ENCODE measurements at places on chromosomes 3 and 15.

DNA sequence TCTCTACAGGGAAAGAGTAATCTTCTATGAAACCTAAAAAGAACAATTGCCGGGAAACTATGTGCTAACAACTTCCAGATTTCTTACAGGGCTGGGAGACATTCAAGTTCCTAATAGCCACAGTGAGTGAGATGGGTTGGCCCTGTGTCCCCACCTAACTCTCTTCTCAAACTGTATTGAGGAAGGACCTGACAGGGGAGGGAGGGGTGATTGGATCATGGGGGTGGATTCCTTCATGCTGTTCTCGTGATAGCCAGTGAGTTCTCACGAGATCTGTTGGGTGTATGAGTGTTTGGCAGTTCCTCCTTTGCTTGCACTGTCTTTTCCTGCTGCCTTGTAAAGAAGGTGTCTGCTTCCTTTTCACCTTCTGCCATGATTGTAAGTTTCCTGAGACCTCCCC, 958.7 kb downstream of the AGBL1 start:
- DNase-seq = no peak

DNA sequence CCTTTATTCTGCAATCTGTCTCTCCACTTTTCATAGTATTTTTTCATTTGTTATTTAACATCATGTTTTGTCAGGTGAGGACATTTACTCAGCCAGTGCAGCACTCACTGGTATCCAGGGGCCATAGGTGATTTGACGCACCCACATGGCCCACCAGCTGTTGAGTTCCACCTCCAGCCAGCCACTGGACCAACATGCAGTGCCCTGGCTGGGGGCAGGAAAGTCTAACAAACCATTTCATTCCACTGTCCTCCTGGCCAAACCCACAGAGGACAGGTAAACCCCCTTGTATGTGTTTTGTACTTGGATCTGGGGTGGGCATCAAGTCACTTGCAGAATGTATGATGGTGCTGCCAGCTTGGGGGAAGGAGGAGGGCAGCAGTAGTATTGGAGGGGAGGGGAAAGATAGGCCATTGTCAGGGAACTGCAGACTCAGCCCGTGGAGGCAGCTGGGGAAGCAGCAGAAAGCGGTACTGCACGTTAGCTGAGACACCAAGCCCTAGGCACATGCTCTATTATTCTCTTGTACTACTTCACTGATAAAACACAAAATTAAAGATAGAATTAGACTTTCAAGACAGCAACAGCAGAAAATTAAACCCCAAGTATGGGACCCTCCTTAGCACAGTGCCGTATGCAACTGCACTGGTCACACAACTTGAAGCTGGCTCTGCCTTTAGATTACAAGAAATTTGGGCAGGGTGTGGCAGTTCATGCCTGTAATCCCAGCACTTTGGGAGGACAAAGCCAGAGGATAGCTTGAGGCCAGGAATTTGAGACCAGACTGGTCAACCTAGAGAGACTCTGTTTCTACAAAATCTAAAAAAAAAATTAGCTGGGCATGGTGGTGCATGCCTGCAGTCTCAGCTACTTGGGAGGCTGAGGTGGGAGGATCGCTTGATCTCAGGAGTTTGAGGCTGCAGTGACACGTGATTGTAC, 15.4 kb upstream of the RPL24 start:
- no peak for DNase-seq

DNA sequence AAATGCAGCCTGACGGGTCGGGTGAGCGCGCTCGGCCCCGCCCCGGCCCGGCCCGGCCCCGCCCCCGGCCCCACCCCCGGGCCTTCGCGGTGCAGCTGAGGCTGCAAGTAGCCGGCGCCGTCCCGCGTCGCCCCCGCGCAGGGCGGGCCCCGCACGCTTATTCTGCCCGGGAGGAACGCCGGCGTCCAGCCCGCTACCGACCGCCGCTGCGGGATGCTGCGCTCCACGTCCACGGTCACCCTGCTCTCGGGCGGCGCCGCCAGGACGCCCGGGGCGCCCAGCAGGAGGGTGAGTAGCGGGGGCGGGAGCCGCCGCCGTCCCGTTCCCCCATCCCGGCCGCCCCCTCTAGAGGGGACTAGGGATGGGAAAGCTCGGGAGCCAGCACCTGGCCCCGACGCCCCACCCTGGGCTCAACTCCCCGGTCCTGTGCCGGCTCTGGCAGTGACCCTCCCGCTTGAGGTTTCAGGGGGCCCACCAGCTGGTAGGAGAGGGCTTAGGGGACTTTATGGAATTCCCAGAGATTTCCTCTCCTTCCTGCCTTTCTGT, at the start of gene MYZAP:
Gene MYZAP (plus strand): TSS at position 83 of the 546 bp plus-strand sequence. CDS start 131 bp downstream, at position 214.
- DNase-seq = peak; percentile 38

DNA sequence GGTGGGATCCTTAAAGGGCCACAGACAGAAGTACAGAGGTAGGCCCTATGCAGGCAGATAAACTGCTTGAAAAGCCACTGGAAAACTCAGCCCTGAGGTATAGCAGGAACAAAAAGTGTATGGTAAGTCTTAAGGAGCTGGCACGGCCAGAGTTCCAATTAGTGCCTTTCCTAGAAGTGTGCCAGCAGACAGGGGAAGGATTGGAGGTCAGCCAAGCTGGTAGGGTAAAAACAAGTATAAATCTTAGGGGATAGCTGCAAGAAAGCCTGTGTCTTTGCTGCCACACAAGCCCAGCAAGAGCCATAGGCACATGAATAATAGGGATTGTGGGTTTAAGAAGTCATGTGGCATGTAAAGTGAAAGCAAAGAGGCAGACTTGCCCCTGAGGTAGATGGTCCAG, 582.5 kb downstream of the PLOD2 start:
- DNase-seq = no peak

DNA sequence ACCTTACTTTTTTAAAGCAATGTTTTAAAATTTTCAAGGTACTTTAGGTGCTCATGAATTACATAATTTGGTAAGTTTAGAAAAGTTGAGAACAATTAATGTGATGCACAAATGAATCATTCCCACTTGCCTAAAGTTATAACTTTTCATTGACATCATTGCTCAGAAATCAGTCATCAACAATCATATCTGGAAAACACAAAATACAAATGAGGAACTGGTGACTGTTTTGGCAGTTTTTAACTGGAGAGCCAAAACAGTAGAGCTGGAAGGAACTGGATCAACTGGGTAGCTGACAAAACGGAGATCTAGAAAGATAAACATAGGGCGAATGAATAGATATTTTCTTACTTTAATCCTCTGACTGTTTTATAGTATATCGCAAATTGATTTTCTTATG, 767.1 kb downstream of the IGSF11 start:
- no peak for DNase-seq

GRCh38 chr3:194326192-194326967, 24.7 kb downstream of the CPN2 start:
- no peak for DNase-seq

DNA sequence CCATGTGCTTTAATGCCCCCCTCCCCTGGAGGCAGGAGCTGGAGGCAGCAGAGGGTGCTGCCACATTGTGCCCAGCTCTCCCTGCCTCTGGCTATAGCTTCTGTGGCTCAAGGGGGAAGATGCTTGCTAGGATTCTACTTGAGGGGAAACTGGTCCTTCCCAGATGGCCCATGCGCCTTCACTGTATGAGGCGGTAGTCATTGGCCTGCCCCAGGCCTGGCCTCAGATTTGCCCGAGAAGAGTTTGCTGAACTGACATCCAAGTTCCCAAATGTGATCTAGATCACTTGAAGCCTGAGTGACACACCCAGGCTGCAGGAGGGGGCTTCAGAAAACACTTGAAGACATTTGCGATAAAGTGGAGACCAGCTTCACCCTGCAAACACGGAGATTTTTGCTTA, 4.1 kb downstream of the SYNM start:
- DNase-seq = no peak

- no peak for DNase-seq
Observed at GRCh38 chr3:162558016-162558415, 1061.4 kb downstream of the OTOL1 start.

- peak; percentile 19 for DNase-seq
Observed at GRCh38 chr15:63203451-63204090, 14.2 kb downstream of the RAB8B start.

DNA sequence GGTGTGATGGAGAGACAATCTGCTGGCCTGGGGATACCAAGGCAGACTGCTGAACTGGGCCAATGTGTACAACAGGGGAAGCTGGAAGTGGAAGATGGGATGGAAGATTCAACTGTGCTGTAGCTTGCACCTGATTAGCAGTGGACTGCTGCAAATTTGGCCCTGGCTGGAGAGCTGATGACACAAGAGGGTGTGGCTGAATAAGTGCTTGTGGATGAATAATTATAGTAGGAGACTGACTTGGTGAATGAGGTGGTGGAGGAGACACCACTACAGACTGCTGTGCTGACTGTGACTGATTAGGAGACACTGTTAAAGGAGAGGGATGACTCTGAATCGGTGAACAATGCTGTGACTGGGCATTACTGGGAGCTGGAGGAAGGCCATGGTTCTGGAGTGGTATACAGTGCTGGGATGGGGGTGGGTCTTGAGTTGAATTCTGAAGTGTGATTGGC, 52.5 kb downstream of the PHC3 start:
- no peak for DNase-seq

GRCh38 chr15:88661041-88661700, 22.4 kb downstream of the ISG20 start:
- DNase-seq = no peak

DNA sequence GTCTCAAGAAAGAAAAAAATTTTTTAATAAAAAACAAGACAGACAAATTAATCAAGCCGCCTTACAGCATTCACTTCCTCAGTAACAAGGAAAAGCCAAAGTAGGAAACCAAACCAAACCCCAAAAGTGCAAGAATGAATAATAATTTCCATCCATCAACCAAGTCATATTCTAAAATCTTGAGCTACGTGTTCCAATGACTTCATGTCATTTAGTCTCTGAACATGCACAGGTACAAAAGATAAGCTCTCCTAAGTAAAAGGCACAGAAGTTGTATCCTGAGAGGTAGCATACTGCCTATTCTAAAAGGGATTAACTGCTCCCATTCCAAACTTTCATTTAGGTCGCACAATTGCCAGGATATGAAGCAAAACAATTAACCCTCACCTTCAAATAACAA, 29.7 kb downstream of the SLC4A7 start:
- DNase-seq = no peak

DNA sequence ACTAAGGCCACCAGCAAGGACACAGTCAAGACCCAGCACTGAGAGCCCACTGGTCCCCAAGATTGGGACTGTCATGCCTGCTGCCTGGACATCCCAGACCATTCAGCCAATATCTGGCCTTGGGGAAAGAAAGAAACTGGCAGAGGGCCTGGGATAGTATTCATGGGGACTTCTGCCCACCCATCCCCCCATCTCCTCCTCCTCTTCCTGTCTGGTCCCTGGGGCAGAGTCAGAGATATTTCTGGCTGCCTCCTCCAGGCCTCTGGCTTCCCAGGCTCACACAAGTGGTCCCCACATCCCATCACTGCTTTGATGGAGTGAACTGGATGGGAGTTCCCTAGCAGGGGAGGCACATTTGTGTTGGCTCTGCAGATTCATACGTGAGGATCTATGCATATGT, 4.2 kb upstream of the RASL12 start:
- no peak for DNase-seq

GRCh38 chr3:13563911-13564310, 15.0 kb downstream of the FBLN2 start:
- DNase-seq = no peak

DNA sequence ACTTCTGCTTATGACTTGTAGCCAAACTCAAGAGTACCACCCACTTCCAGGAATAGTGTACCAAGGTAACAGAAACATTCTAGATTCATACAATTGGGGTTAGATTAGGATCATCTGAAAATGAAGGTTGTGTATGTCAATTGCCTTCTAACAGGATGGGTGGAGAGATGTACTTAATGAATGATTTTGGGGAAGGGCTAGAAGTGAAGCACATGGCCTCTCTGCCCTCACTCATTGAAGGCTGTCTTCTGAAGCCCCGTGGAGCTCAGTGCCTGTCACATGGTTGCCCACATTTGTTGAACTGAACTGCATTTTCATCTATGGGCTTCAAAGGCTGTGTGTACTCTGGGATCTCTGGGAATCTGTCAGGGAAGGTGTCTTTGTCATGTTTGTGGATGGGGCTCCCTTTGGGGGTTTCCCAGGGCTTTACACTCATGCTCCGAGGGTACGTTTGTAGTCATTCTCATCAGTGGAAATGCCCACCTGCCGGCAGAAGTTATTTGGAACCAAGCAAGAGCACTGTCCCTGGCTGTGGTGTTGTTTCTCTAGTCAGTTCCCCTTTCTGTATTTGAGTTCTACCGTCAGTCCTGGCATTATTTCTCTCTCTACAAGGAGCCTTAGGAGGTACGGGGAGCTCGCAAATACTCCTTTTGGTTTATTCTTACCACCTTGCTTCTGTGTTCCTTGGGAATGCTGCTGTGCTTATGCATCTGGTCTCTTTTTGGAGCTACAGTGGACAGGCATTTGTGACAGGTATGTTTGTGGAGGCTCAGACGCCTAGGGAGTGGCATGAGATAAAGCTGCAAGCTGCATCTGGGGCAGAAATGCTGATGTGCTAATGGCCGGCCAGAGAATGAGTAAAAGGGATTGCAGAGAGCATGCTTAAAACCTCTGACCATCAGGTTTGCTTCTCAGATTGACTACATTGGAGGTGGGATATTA, 22.4 kb downstream of the CD86 start:
- no peak for DNase-seq

DNA sequence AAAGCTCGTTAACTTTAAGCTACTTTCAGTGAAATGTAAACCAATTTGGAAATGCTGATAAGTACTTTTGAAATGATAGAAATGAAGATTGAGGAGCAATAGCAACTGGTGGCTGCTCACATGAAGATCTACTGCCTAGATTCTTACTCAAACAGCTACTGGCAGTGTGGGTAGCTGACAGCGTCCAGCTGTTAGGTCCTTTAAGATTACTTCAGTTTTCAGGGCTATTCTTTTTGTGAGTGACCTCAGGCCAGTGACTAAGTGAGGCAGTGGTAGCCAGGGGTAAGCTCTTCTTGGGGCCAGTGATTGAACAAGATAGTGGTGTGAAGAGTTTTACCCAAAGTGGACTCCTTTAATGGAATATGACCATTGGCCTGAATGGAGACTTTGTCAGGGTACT, 41.3 kb downstream of the NECTIN3 start:
- no peak for DNase-seq

GRCh38 chr3:185934767-185935464, 2.9 kb downstream of the TRA2B start:
- DNase-seq = no peak

- DNase-seq = no peak
Observed at GRCh38 chr3:177405191-177405672, 207.9 kb upstream of the TBL1XR1 start.

- DNase-seq = no peak
Observed at GRCh38 chr3:148641722-148642121, 56.0 kb upstream of the AGTR1 start.

GRCh38 chr15:60973637-60974415, 255.3 kb downstream of the RORA start:
- DNase-seq = no peak

GRCh38 chr3:194720048-194720447, 34.4 kb downstream of the FAM43A start:
- DNase-seq = no peak

GRCh38 chr3:39760325-39760724, 49.1 kb upstream of the MYRIP start:
- no peak for DNase-seq

Data from activated CD4-positive, alpha-beta T cell treated with anti-CD3 and anti-CD28 coated beads, Interleukin-2, amount 50 U/mL, for 1 hour (primary cell).